ENCODE measurements at places on chromosomes 1 and 21.

GRCh38 chr21:45285266-45285931 is 2.3 kb downstream of the POFUT2 start:
- DNase-seq = no peak

DNA sequence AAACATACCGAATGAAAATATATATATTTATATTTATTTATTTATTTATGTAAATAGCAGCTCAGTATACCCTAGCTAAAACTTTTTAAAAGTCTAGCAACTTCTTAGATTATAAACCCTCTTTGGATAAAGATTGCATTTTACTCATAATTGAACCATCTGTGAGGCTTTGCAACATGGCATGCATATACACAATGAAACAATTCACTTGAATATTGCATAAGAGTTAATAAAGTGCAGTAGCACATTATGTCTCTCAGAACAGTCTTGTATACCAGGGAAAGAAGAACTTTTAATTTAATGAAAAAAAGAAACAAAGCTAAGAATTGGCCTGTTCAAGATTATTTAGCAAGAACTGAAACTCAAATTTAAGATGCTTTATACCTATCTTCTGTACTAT is 1363.9 kb upstream of the ADGRL2 start:
- no peak for DNase-seq

DNA sequence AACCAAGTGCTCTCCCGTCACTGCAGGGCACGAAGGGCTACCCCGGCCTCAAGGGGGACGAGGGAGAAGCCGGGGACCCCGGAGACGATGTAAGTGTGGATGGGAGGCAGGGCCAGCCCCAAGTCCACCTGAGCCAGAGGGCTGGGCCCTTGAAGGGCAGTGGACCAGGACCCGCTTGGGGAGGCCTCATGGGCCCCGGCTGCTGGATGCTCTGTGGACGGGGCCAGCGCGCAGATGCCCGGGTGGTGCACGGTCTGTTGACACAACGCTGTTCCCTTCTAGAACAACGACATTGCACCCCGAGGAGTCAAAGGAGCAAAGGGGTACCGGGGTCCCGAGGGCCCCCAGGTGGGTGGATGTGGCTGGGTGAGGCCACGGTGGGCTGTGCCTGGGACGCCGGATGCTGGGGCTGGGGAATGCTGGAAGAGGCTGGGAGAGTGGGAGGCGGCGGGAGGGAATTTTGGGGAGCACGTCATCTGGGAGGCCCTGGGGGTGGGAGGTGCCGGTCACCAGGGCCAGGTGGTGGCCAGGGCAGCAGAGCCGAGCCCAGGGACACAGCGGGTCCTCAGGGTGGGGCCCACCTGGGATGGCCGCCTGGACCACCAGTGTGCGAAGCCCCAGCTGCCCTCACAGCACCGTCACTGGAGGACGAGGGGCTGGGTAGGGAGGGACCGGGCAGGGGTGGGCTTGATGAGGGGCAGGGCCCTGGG is 17.5 kb downstream of the COL6A1 start:
- DNase-seq = no peak

DNA sequence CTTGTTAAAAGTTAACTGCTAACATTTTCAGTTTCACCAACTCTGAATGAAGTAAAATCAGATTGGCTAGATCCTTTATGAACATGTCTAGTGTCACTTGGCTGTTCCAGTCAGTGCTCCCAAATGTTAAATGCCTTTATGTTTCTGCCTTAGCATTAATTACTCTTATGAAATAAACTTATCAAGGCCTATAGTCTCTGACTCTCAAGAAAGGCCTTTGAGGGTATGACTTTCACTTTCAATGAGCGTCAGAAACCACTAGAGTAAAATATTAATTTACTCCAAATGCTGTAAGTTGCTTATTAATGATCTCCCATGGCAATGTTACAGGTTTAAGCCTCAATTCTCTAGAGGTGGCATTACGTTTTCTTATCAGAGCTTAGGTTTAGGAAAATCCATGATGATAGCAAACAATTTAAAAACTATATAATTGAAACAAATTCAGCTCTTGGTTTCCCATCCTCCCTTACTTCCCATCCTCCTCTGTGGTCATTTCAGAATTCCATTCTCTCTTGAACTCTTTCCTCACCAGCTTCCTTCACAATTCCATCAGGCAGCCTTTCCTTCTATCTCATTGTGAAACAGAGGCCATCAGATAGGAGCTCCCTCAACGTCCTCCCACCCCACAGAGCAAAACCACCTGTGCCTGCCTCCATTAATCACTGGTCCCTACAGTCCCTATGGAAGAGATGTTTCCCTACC is 108.6 kb upstream of the COP1 start:
- no peak for DNase-seq

GRCh38 chr1:234963180-234963903 is 165.3 kb downstream of the TOMM20 start:
- DNase-seq = peak; percentile 91

DNA sequence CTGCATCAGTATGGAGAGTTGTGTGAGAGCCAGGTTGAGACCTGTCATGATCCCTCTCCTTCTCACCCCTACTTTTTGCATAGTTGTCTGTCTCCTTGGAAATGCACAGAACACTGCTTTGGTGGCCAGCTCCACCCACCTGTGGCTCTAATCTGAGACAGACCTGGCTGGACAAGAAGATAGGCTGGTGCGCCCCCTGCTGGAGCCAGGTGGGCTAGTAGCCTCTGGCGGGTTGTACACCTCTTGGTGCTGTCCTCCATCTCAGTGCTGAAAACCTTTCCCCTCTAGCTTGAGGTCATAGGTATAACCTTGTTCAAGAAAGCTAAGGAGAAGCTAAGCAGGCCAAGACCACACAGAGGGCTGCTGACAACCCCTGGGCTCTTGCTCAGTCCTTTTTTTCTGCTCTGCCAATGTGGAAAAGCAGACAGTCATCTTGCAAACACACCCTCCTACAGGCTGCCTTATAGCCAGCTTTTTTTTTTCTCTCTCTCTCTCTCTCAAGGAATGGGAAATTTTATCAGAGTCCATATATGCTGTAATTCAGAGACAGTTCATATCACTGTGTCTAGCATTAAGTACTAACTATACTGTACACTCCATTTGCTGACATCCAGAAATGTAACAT is 58.8 kb upstream of the SPATA6 start:
- no peak for DNase-seq

- DNase-seq = peak; percentile 82
These were observed 32.0 kb downstream of the RSPH1 start for GRCh38 chr21:42463861-42464515.

GRCh38 chr21:18677632-18678031 is 274.0 kb upstream of the TMPRSS15 start:
- DNase-seq = no peak

DNA sequence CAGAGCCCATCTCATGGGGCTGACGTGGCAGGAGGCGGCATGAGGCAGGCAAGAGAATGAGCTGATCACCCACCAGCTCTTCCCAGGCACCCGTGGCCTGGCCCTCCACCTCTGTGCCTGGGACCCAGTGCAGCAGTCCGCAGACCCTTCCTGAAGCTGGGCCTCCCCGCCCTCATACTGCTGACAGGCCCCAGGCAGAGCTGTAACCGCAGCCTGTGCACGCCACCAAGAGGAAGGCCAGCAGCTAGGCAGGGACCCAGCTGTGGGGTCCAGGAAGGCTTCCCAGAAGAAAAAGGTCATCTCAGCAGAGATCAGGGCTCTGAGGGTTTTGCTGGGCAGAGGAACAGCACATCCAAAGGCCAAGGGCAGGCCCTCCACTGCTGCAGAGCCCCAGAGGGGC is 9.8 kb upstream of the MTFR1L start:
- DNase-seq = no peak

GRCh38 chr1:149844650-149845255 is 54.6 kb upstream of the BOLA1 start:
- DNase-seq = peak; percentile 0

GRCh38 chr1:41152622-41153044 is 89.5 kb downstream of the SCMH1 start:
- DNase-seq = no peak

DNA sequence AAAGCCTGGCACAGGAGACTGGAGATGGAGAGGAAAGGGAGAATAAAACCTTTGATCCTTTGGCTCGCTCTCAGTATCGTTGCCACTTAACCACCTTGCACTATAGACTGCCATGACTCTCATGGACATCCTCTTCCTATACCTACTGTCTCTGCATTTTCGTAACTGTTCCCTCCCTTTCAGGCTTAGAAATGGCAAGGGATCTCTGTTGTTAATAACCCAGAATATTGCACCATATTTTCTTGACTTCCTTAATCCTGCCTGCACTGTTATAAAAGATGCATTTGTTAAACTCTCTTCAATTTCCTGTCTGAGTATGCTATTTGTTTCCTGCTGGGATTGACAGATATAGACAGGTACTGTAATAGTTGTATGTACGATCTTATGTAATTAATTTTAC is 38.6 kb downstream of the CYYR1 start:
- DNase-seq = no peak

DNA sequence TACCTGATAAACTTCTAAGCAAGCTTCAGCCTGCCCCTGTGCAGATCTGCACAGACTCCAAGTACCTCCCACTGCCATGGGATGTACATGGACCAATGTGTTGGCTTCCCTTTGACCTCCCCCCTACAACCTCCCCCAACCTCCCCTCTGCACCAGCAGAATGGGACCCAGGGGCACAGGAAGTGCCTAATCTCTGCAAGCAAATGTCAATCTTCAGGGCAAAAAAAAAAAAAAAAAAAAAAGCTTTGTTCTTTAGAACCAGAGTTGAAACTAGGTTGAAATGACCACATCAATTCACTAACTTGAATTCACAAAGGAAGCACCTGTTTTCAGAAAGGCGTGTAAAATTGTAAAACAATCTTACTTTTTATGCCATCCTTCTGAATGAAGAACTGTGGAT is 53.9 kb upstream of the TIAM1 start:
- DNase-seq = peak; percentile 19

DNA sequence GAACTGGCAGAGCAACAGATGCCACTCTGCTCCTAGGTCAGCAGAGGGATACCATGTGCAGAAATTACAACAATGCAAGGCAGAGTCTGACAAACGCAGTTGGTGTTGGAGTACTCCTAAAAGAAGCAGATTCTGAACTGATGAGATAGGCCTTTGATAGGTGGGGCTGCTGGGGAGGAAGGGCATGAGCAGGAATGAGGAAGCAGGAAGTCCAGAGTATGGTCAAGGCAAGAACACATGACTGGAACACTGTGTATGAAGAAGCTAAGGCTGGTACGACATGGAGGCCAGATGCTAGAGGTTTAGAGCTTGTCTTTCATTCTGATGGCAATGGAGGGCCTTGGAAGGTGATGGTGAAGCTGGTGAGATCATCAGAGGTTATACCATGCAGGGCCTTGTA is 11.5 kb upstream of the THRAP3 start:
- no peak for DNase-seq

DNA sequence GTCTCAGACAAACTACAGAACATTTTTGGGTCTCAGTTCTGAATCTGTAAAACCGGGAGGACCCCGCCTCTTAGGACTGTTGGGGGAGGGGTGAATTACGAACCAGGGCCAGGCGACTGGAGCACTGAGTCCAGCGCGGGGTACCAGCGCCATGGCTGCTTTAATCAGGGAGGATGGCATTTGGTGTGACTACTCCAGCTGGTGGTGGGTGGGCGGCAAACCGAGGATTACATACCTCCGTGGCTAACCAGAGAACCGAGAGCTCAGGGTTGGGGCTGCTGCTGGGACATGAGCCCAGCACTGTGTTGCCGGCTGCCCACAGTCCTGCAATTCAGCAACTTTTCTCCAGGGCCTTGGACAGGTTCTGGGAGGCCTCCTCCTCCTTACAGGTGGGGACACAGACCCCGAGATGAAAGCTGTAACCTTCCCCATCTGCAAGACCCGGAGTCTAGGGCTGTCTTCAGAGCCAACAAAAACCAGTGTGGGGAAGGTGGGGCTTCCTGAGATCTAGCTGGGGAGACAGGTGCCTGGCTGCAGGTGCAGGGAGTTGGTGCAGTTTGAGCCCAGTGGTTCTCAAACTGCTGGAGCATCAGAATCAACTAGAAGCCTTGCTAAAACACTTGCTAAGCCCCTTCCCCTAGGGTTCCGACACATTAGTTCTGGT is 273.5 kb downstream of the FOXD2 start:
- DNase-seq = no peak

GRCh38 chr1:204728456-204728855 is 42.9 kb upstream of the LRRN2 start:
- no peak for DNase-seq

GRCh38 chr1:226590614-226591013 is 42.0 kb downstream of the STUM start:
- DNase-seq = no peak

DNA sequence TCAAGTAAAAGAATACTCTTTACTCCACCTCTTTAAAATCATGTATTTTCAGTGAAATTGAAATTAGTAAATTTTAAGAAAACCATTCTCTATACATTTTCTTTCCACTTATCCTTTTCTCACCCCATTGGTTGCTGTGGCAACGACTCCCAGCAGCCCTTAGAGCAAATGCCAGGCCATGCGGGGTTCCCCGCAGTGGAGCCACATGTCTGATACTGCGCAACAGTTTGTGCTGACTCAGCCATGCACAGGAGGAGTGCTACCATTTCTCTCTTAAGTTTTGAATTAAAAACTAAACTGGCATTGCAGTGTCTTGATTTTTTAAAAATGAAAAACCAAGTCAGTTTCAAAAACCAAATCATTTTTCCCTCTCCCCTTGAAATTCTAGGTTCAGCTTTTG is 214.1 kb upstream of the L1TD1 start:
- DNase-seq = no peak

DNA sequence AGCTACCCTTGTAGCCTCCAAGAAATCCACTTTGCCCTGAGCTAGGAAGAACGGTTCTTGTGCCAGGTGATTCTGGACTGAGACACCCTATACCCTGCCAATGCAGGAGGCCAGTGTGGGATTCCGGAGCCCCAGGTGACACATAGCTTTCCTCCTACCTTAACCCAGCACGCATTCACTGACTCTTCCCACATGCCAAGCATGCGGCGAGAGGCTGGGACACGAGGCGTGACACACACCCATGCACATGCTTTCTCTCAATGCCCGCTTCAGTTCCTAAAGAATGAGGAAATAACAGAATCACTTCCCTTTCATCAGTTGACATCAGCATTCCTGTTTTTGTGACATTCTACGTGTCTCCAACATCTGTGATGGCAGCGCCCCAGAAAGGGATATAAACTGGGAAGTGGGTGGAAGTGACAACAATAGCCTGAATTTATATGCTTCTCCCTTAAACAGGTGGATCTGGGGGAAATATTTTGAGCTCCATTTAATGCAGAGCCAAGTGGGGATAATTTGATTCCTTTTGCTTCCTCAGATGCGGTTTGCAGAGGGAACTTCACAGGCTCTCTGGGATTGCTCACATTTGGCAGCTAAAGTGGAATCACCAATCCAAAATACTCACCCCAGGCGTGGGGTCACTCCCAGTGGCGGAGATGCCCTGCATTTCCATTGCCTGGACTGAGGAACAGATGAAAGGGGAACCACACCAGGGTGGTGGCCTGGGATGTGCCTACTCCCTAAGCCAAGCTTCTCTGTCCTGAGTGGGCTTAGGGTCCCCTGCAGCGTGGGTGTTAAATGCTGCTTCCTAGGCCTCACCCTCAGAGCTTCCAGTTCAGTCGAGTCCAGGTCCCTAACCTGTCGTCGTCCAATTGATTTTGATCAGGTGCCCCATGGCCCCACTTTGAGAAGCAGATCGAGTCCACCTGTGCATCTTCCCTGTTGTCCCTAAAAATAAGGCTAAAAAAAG is 445.1 kb downstream of the SIPA1L2 start:
- no peak for DNase-seq

GRCh38 chr21:41647806-41648561 is 118.9 kb downstream of the RIPK4 start:
- no peak for DNase-seq

Measured in CD4-positive, alpha-beta T cell treated with Interleukin-2 at 100 ng/mL for 4 hours (primary cell).